ENCODE measurements at places on chromosomes 12 and 14. TPM values are rescaled to one million over a fixed set of nuclear protein-coding genes. Genes with fewer than 3 reads are reported as not detected.

DNA sequence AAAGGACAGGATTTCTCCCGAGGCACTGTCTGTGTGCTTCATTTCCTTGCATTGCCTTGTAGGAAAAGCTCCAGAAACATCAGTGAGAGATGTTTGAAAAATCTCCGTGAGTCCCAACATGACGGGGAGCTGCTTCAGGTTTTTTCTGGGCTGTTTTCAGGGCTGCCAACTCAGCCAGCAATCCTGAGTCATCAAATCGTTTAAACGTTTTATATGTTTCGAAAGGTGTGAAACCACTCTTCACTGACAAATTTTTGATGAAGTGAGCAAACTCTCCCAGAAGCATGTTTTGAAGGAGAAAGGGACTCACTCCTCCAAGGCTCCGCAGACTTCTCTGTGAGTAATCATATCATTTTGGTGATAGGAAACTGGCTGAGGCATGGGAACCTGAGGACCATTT lies 240.5 kb downstream of the TMEM132C start:
- no peak for DNase-seq
- no peaks in the 10 kb centered on the region for H3K27me3 ChIP-seq
- no peak overlapping the region for H3K27ac ChIP-seq
- no peaks in the 10 kb centered on the region for H3K36me3 ChIP-seq
- no peak overlapping the region for H3K4me3 ChIP-seq
- H3K4me1 ChIP-seq: no peaks in the 10 kb centered on the region

DNA sequence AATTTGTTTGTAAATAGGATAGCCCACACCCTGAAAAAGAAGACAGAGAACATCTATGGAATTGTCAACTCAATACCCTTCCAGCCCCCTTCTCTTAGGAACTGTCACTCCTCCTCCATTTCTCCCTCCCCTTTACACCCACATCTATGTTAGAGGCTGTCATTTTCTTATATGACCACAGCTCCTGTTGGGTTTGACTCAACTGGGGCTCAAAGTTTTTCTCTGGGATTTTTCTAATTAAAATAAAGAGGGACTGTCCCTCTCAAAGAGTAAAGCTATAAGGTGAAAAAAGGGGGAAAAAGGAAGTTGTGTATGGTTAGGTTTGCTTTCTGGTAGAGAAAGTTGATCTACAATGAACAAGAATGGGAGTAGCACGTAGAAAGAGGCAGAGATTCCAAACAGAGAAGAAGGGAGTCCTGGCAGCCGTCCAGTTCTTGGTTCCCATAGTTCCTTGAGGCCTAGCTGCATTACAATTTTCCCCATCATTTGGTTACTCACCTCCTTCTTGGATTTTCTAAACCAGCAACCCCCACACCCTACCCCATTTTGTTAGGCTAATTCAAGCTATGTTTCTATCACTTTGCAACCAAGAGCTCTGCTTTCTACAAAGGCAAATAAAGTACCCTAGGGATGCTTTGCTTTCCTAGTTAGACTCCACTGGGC lies 44.3 kb upstream of the STK38L start:
- no peak for DNase-seq
- H3K36me3 ChIP-seq: no peaks in the 10 kb centered on the region
- H3K4me3 ChIP-seq: no peak overlapping the region

DNA sequence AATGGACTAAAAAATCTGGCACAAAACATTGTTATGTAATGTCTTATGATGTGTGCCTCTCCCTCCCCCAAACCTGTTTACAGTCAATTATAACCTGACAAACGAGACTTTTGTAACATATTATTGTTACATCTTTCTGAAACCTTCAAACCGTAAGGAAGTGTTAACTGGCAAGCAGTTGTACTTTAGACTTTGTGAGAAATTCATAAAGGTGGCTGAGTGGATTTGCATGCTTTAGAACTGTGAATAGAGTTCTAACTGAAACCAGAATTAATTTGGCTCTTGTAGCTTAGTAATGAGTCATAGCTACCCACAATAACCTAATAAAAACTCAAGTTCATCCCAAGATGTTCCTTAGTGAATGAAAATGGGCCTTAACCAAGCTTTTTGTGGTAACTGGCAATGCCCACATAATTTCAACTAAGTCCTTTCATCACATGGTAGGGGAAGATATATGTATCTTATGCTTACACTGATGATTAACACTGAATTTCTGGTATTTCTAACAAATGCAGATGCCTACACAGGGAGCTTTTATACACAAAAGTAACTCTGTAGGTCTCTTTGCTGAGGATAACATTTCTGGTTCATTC lies 29.7 kb downstream of the RAD9B start:
- H3K36me3 ChIP-seq: peaks cover 11% of the 10 kb centered on the region
- no peak for DNase-seq
- H3K4me3 ChIP-seq: no peak overlapping the region
- no peaks in the 10 kb centered on the region for H3K27me3 ChIP-seq

COL2A1 gene
- total RNA-seq: not detected

DNA sequence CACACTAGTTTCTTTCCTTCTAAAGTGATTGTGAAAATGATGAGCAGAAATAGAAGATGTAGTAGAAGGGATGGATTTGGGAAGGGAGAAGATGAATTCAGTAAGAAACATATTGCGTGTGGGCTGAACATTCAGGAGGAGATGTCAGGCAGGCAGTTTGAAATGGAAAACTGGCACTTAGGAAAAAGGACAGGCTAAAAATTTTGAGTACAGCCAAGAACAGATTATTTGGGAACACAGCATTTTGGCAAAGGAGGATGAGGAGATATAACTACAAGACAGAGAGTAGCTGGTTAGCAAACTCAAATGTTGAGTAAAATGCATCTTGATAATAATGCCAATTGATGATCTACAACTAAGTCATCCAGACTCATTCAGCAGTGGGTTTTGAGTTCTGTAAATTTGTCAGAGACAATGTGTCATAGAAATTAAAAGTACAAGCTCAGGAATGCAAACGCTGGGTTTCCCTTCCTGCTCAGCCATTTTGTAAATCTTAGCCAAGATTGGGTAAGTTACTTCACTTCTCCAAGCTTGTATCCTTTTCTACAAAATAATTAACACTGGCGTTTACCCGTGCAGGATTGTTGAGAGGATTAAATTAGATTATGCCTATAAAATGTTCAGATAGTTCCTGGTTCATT lies 255.0 kb downstream of the NAV3 start:
- DNase-seq: no peak
- no peak overlapping the region for H3K4me3 ChIP-seq
- no peaks in the 10 kb centered on the region for H3K27me3 ChIP-seq
- no peaks in the 10 kb centered on the region for H3K36me3 ChIP-seq
- no peaks in the 10 kb centered on the region for H3K4me1 ChIP-seq

DNA sequence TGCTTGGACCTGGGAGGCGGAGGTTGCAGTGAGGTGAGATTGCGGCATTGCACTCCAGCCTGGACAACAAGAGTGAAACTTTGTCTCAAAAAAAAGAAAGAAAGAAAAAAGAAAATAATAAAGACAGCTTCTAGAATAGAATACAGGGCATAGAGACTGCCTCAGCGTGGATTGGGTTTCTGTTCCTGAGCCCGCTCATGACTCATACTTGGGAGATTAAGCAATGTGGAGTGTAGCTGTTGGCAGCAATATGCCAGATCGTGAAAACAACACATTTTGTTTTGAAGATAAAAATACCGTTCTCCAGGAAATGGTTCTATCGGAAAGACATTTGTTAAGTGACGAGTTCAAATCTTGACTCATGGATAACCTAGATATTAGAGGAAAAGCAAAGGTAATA lies 67.2 kb downstream of the GLT1D1 start:
- no peak for DNase-seq
- H3K36me3 ChIP-seq: no peaks in the 10 kb centered on the region
- H3K27ac ChIP-seq: no peak overlapping the region
- H3K4me3 ChIP-seq: no peak overlapping the region

- H3K4me3 ChIP-seq: no peak overlapping the region
- no peaks in the 10 kb centered on the region for H3K36me3 ChIP-seq
- H3K4me1 ChIP-seq: no peaks in the 10 kb centered on the region
- H3K27me3 ChIP-seq: no peaks in the 10 kb centered on the region
- no peak for DNase-seq
Measured at GRCh38 chr12:50824914-50825313, 17.8 kb upstream of the TMPRSS12 start.

DNA sequence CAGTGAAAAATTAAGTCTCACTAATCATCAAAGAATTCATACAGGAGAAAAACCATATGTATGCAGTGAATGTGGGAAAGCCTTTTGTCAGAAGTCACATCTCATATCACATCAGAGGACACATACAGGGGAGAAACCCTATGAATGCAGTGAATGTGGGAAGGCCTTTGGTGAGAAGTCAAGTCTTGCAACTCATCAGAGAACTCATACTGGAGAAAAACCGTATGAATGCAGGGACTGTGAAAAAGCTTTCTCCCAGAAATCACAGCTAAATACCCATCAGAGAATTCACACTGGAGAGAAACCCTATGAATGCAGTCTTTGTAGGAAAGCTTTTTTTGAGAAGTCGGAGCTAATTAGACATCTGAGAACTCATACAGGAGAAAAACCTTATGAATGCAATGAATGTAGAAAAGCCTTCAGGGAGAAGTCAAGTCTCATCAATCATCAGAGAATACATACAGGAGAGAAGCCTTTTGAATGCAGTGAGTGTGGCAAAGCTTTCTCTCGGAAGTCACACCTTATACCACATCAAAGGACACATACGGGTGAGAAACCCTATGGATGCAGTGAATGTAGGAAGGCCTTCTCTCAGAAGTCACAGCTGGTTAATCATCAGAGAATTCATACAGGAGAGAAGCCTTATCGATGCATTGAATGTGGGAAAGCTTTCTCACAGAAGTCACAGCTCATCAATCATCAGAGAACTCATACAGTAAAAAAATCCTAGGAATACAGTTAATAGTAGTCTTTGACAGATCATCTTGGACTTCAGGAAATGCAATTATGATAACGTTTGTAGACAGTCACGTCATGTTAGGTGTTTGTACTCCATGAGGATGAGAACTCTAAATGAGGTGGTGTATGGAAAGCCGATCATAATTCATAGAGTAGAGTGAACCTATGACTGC lies 21.1 kb downstream of the ZNF84 start:
- no peaks in the 10 kb centered on the region for H3K27me3 ChIP-seq
- H3K36me3 ChIP-seq: peaks cover 20% of the 10 kb centered on the region
- H3K4me3 ChIP-seq: peak overlapping the region; percentile 13
- H3K4me1 ChIP-seq: no peaks in the 10 kb centered on the region

DNA sequence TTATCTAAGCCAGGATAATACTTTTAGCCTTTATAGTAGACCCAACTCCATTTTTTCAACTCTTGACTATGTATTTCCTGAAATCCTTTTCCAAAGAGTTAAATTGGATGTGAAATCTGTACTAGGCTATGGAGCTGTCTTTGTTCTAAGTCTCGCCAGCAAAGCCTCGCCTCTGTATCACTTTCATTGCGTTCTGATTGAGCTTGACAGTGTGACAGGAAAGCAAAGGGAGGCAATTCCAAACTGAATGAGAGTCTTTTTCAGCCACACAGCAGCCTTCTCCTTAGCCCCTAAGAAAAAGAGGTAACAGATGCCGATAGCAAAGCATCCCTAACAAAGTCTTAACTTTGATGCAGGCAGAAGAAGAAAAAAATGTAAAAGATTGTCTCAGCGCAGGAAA lies 154.6 kb upstream of the OTX2 start:
- no peak overlapping the region for H3K4me3 ChIP-seq
- DNase-seq: no peak
- H3K27me3 ChIP-seq: no peaks in the 10 kb centered on the region
- H3K4me1 ChIP-seq: no peaks in the 10 kb centered on the region

- no peaks in the 10 kb centered on the region for H3K27me3 ChIP-seq
- no peaks in the 10 kb centered on the region for H3K36me3 ChIP-seq
- no peak for DNase-seq
Measured at GRCh38 chr14:67429510-67430205, 17.7 kb upstream of the PLEK2 start.

DNA sequence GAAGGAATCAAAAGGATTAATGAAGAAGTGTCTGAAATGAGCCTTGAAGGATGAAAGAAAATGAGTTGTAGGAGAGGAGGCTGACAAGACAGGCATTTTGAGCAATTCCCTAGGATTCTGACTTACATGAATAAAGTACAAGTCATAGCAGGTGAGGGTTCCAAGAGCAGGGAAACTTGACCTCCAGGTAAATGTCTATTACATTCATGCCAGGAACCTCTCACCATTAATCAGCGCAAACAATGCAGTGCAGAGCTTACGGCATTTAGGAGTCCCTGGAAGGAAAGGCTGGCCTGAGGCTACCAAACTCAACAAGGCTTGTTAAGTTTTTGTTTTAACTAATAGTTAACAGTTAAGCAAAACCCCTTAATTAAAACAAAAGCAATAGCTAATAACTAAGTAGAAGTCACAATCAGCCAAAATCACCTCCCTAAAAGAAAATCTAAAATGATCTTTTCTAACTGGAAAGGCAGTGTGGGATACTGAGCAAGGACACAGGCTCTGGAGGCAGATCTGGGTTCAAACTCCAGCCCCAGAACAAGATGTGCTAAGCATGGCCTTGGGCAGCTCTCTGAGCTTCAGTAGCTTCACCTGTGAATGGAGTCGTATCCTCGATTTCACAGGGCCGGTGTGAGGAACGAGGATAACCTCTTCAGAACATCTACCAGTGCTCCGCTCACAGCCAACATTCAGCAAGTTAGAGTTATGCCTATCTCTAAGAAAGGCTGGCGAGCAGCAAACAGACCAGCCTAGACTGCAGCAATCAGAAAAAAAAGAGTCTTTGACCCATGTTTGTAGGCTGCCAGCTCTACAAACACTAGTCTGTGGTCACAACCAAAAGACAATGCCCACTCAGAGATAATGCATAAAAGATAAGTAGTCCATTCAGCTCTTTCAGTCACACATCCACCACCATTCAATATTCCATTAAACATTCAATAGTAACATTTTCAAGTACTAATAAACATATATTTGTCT lies 16.9 kb downstream of the PPTC7 start:
- no peak for DNase-seq
- no peaks in the 10 kb centered on the region for H3K27me3 ChIP-seq
- no peak overlapping the region for H3K27ac ChIP-seq

- H3K27me3 ChIP-seq: no peaks in the 10 kb centered on the region
- DNase-seq: no peak
- no peaks in the 10 kb centered on the region for H3K4me1 ChIP-seq
- H3K27ac ChIP-seq: no peak overlapping the region
Measured at GRCh38 chr14:84228702-84229101, 1301.2 kb upstream of the FLRT2 start.

OR6C4 gene
- not detected for total RNA-seq

- no peak overlapping the region for H3K27ac ChIP-seq
- DNase-seq: no peak
- H3K36me3 ChIP-seq: no peaks in the 10 kb centered on the region
- no peaks in the 10 kb centered on the region for H3K4me1 ChIP-seq
Measured at GRCh38 chr14:71665781-71666180, 266.4 kb upstream of the RGS6 start.

EGLN3 gene
- 2.1 TPM for total RNA-seq

MAP1LC3B2 gene
- 1.7 TPM for total RNA-seq

GRCh38 chr12:47078733-47079467 lies 521 bp upstream of the PCED1B start:
- H3K27me3 ChIP-seq: no peaks in the 10 kb centered on the region
- H3K4me3 ChIP-seq: peak overlapping the region; percentile 70
- H3K36me3 ChIP-seq: no peaks in the 10 kb centered on the region
- DNase-seq: peak; percentile 49
- H3K27ac ChIP-seq: peak overlapping the region; percentile 69

RNASE2 gene
- not detected for total RNA-seq

GRCh38 chr12:70823182-70823976 lies 97.2 kb downstream of the PTPRR start:
- H3K27me3 ChIP-seq: no peaks in the 10 kb centered on the region
- no peak for DNase-seq
- no peaks in the 10 kb centered on the region for H3K36me3 ChIP-seq
- no peaks in the 10 kb centered on the region for H3K4me1 ChIP-seq
- no peak overlapping the region for H3K27ac ChIP-seq
